ENCODE measurements at places on chromosomes 1 and 21. TPM values are rescaled to one million over a fixed set of nuclear protein-coding genes. Genes with fewer than 3 reads are reported as not detected.

Gene LENEP
- total RNA-seq: 0.91 TPM

Gene HSD11B1
- not detected for total RNA-seq

Gene NBPF8
- 37.0 TPM for total RNA-seq

Gene TRIM63
- not detected for total RNA-seq

Gene PIP5K1A
- 70.3 TPM for total RNA-seq

Gene OR2T5
- not detected for total RNA-seq

Gene ILDR2
- total RNA-seq: 7.9 TPM

GRCh38 chr1:22317231-22317919 is 134.3 kb upstream of the ZBTB40 start:
- H3K4me1 ChIP-seq: no peaks in the 10 kb centered on the region
- no peak for DNase-seq
- H3K36me3 ChIP-seq: no peaks in the 10 kb centered on the region
- H3K27ac ChIP-seq: no peak overlapping the region

DNA sequence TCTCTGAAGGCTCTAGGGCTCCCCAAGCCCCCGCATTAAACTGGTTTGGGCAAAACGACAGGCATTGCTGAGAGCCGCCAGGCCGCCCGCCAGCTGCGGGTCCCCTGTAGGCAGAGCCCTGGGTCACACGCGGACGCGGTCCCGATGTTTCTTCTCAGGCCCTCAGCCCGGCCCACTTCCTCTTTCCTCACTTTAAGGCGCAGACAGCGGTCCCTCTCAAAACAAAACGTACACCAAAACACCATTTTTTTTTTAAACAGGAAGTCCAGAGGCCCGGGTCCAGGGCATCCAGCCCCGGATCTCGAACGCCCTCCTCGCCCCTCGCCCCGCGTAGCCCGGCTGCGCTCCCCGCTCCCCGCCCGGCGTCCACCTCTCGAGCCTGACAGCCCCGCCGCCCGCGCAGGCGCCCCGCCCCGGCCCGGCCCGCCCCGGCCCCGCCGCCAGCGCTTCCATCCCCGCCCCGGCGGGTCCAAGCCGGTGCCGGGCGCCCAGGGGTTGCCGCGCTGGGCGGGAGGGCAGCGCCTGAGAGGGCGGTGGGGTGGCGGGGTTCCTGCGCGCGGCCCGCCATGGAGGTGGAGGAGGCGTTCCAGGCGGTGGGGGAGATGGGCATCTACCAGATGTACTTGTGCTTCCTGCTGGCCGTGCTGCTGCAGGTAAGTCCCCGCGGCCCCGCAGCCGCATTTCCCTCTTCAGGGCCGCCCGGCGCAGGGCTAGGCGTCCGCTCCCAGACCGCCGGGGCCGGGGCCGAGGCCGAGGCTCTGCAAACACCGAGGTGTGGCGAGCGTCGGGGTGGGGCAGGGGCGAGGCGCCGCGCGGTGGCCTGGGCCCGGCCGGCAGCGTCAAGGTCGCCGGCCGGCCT is at the start of gene SLC22A15:
Gene SLC22A15, plus strand, starts transcription at position 452 of the 859 bp plus-strand sequence. Its CDS starts 115 bp downstream, at position 567.
- peaks cover 34% of the 10 kb centered on the region for H3K27me3 ChIP-seq
- peaks cover 18% of the 10 kb centered on the region for H3K4me1 ChIP-seq
- peak; percentile 76 for DNase-seq
- peak within 1 kb of the TSS; percentile 82 for H3K27ac ChIP-seq
- peak within 1 kb of the TSS; percentile 76 for H3K4me3 ChIP-seq

- H3K27me3 ChIP-seq: no peaks in the 10 kb centered on the region
- DNase-seq: no peak
- H3K27ac ChIP-seq: no peak overlapping the region
- H3K36me3 ChIP-seq: peaks cover 38% of the 10 kb centered on the region
- no peak overlapping the region for H3K4me3 ChIP-seq
- peaks cover 15% of the 10 kb centered on the region for H3K4me1 ChIP-seq
Measured at GRCh38 chr21:34148826-34149558, 75.6 kb downstream of the MRPS6 start.

DNA sequence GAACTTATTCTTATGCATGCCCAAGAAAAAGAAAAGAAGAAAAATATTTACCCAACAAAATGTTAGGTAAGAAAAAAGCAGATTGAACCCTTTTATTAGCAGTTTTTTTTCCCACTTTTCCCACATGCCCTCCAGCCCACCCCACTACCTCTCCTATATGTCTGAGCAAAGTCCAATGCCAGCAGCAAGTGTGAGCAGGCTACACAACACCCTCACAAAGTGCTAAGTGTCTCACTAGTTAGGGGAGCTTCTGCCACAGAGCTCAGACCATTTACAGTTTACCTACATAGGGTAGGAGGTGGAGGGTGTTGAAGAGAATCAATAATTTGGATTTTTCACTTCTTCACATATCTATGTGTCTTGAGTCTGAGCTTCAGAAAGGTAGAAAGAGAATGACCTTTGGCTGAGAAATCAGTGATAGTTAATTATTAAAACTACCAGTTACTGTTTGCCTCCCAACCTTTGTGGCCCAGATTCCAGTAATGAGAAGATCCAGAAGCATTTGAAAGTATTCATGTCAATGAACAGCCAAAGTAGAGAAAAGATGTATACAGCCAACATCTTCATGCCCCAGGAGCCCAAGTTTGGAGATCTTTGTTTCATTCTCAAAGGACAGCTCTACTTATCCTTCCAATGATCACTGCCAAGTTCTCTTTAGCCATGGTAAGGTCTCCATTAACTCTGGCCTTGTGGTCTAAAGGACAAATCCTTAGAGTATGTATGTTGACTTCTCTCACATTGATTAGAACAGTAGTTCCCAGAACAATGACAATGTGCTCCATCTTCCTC is 26.2 kb downstream of the OR10J5 start:
- no peak overlapping the region for H3K27ac ChIP-seq
- no peaks in the 10 kb centered on the region for H3K4me1 ChIP-seq
- peaks cover 8% of the 10 kb centered on the region for H3K27me3 ChIP-seq
- H3K36me3 ChIP-seq: no peaks in the 10 kb centered on the region

DNA sequence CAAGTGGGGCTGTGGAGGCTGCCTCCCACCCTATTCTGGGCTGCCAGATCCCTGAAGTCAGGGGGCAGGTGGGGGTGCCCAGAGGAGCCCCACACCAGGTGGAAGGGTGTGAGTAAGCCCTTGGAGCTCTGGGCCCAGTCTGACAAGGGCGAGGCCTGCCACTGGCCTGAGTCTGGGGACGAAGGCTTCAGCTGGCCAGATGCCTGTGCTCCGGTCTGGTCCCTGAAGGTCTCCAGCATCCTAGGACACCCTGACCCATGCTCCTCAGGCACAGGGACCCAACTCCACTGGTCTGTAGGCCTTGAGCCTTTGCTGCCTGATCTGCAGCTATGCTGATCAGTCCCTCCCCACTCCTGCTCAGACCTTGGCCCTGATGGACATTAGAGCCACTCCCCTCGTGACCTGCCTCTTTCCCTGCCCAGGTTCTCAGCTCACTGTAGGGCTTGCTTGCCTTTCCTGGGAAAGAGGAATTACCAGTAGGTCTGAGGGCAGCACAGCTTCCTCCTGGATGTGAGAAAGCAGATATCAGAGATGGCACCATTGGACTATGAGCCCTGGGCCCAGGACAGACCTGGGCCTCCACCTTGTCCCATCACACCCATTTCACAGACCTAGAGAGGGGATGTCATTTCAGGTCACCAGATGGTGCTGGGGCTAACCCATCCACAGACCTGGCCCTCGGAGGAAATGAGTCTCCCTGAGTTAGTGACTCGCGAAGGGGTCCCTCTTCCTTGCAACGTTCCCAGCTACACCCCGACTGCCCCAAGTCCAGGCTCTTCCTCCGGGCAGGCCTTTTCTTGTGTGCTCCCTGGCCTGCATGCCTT is 32.8 kb upstream of the CSF3R start:
- H3K27me3 ChIP-seq: no peaks in the 10 kb centered on the region
- H3K27ac ChIP-seq: no peak overlapping the region
- no peak for DNase-seq
- no peaks in the 10 kb centered on the region for H3K36me3 ChIP-seq
- peaks cover 15% of the 10 kb centered on the region for H3K4me1 ChIP-seq
- H3K4me3 ChIP-seq: no peak overlapping the region

DNA sequence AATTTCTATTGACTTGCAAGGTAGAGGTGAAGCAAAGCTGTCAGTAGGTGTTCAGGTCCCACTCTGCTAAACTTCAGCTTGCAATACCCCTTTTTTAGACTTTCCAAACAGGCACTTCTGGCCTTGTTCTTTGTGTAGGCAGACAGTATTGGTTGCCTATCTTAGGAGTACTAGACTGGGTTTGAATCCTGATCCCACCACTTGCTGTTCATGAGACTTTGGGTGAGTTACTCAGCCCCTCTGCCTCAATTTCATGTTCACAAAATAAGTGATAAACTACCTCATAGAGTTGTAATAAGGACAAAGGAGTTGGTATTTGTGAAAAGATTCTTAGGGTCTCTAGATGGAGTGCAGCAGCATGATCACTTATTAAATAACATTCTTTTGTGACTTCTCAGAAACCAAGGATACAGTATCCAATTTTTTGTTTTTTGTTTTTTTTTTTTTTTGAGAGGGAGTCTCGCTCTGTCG is 5.2 kb downstream of the RCC1 start:
- DNase-seq: no peak
- peaks cover 70% of the 10 kb centered on the region for H3K36me3 ChIP-seq
- no peaks in the 10 kb centered on the region for H3K27me3 ChIP-seq
- H3K27ac ChIP-seq: peak overlapping the region; percentile 99

DNA sequence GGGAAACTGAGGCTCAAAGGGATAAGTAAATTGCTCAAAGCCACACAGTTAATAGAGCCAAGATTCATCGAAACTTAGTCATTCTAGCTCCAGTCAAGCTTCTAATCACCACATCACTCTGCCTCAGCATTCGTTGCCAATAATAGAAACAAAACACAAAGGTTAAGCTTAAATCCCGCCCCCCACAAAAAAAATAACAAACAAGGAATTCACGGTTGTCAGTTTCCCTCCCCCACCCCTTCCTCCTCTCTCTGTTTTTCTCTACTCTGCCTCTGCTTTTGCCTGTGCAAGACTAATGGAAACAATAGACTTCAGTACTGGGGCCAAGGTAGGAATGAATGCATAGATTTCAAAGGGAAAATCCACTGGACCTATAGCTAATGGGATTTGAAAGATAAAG is 70.7 kb upstream of the ZNF644 start:
- no peak overlapping the region for H3K4me3 ChIP-seq
- H3K27ac ChIP-seq: no peak overlapping the region
- no peaks in the 10 kb centered on the region for H3K36me3 ChIP-seq
- H3K4me1 ChIP-seq: no peaks in the 10 kb centered on the region
- peaks cover 4% of the 10 kb centered on the region for H3K27me3 ChIP-seq
- DNase-seq: no peak

- no peaks in the 10 kb centered on the region for H3K36me3 ChIP-seq
- H3K27me3 ChIP-seq: peaks cover 3% of the 10 kb centered on the region
- DNase-seq: no peak
- H3K27ac ChIP-seq: no peak overlapping the region
- no peak overlapping the region for H3K4me3 ChIP-seq
Measured at GRCh38 chr1:166378805-166379204, 212.0 kb upstream of the FAM78B start.

- H3K36me3 ChIP-seq: no peaks in the 10 kb centered on the region
- H3K4me1 ChIP-seq: no peaks in the 10 kb centered on the region
- no peak overlapping the region for H3K4me3 ChIP-seq
- H3K27me3 ChIP-seq: no peaks in the 10 kb centered on the region
- H3K27ac ChIP-seq: no peak overlapping the region
Measured at GRCh38 chr21:27586986-27587385, 620.1 kb upstream of the ADAMTS5 start.

- peaks cover 25% of the 10 kb centered on the region for H3K27me3 ChIP-seq
- no peak for DNase-seq
- H3K4me3 ChIP-seq: no peak overlapping the region
- no peaks in the 10 kb centered on the region for H3K4me1 ChIP-seq
- no peak overlapping the region for H3K27ac ChIP-seq
Measured at GRCh38 chr1:14740016-14740415, 141.5 kb downstream of the KAZN start.

All from activated CD8-positive, alpha-beta memory T cell treated with anti-CD3 and anti-CD28 coated beads, Interleukin-2, amount 10 ng/mL, durations not matched to agents 7 days and 5 days (primary cell).